IMR-90 (cell line): ENCODE measurements at places on chromosomes 5 and 9. TPM values are rescaled to one million over a fixed set of nuclear protein-coding genes. Genes with fewer than 3 reads are reported as not detected.
A peak's percentile ranks its signal among the peaks of the same experiment; 100 is the strongest.

- H3K4me1 ChIP-seq = no peaks in the 10 kb centered on the region
- no peak overlapping the region for H3K27ac ChIP-seq
- no peaks in the 10 kb centered on the region for H3K36me3 ChIP-seq
- no peak for DNase-seq
- no peaks in the 10 kb centered on the region for H3K27me3 ChIP-seq
Observed at GRCh38 chr9:106146066-106146840, 451.9 kb downstream of the TMEM38B start.

DNA sequence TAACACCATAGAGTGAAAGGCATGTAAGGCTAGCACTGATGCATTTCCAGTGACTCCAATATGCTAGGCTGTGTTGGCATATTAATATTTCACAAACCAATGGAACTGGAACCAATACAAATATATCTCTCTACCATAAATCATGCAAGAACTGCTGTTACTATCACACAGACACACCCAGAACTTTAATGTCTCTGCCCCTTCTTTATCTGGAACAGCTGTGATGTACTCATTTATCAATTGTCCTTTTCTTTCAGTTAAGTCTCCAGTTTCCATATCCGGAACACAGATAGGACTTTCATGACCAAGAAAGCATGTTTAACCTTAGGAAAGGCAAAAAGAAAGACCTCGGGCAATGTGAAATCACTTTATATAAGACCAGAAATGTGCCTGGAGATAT is 70.3 kb downstream of the SPTLC1 start:
- H3K27me3 ChIP-seq = no peaks in the 10 kb centered on the region
- DNase-seq = no peak
- H3K4me3 ChIP-seq = no peak overlapping the region
- peaks cover 10% of the 10 kb centered on the region for H3K4me1 ChIP-seq
- H3K27ac ChIP-seq = no peak overlapping the region

GRCh38 chr9:114324492-114324891 is 1.6 kb downstream of the ORM1 start:
- H3K4me1 ChIP-seq = peaks cover 5% of the 10 kb centered on the region
- DNase-seq = no peak
- no peak overlapping the region for H3K27ac ChIP-seq

GRCh38 chr9:116365056-116365471 is 211.5 kb downstream of the PAPPA start:
- peak; percentile 78 for DNase-seq
- H3K27ac ChIP-seq = peak overlapping the region; percentile 9; the same call in 1 of the 2 replicates
- no peaks in the 10 kb centered on the region for H3K27me3 ChIP-seq
- H3K4me1 ChIP-seq = peaks cover 10% of the 10 kb centered on the region
- no peak overlapping the region for H3K4me3 ChIP-seq
- peaks cover 78% of the 10 kb centered on the region for H3K36me3 ChIP-seq

DNA sequence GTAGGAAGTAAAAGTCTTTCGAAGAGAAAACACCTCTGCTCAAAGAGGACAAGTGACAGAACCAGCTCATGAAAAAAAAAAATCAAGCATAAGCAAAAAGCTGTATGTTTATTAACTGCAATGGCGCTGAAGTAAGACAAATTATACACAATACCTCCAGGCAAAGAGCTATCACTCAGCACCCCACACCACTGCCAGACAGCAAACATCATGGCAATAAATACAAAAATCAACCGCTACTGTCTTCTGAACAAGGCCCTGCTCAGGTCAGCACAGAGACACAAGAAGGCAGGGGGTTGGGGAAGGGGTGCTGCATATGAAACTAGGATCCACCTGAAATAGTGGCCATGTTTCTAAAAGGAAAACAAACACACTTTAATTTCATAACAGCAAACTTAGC is 50.4 kb downstream of the MAPKAP1 start:
- H3K27me3 ChIP-seq = no peaks in the 10 kb centered on the region
- H3K4me3 ChIP-seq = no peak overlapping the region
- H3K36me3 ChIP-seq = peaks cover 6% of the 10 kb centered on the region

GRCh38 chr9:135178498-135178897 is 91.0 kb downstream of the OLFM1 start:
- H3K4me3 ChIP-seq = no peak overlapping the region
- H3K4me1 ChIP-seq = no peaks in the 10 kb centered on the region
- H3K27me3 ChIP-seq = no peaks in the 10 kb centered on the region; the same call in 1 of the 2 replicates
- no peaks in the 10 kb centered on the region for H3K36me3 ChIP-seq
- H3K27ac ChIP-seq = no peak overlapping the region
- no peak for DNase-seq

DNA sequence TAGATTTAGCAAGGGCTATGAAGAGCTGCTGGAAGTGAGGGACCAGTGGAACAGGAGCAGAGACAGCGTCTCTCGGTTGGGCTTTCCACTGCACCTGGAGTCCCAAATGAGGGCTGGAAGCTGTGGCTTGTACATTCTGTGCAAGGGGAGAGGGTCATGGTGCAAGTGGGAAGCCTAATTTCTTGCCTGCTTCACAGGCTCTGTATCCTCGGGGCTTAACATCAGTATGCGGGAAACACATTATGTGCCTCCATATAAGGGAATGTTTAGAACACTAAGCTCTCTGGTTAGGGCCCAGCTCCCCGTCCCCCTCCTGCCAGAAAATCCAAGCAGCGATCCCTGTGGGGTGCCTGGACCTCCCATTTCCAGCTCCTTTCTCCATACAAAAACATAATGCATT is 89.0 kb upstream of the NIPAL4 start:
- H3K27ac ChIP-seq = peak overlapping the region; percentile 98
- no peaks in the 10 kb centered on the region for H3K27me3 ChIP-seq
- no peaks in the 10 kb centered on the region for H3K36me3 ChIP-seq
- peaks cover 11% of the 10 kb centered on the region for H3K4me1 ChIP-seq

GRCh38 chr5:57581772-57582171 is 99.2 kb upstream of the ACTBL2 start:
- peaks cover 2% of the 10 kb centered on the region for H3K4me1 ChIP-seq
- no peaks in the 10 kb centered on the region for H3K36me3 ChIP-seq
- no peak for DNase-seq
- H3K27ac ChIP-seq = no peak overlapping the region

DNA sequence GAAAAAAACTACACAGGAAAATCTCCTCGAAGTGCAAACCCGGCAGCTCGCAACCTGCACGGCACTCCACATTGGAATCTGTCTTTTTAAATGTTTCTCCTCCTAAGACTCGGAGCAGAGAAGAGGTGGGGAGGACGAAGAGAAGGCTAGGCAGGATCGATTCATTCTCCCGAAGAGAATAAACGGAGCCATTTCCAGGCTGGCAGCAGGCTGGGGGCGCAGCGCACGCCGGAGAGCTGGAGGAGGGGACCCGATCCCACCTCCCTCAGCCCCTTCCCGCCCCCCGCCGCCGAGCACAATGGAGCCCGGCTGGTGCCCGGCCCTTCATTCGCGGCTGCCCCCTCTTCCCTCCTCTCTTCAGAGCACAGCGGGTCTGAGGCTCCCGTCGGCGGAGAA is 628 bp downstream of the HOMER1 start:
- no peaks in the 10 kb centered on the region for H3K27me3 ChIP-seq
- peaks cover 5% of the 10 kb centered on the region; the same call in 1 of the 2 replicates for H3K4me1 ChIP-seq
- no peaks in the 10 kb centered on the region for H3K36me3 ChIP-seq
- peak overlapping the region; percentile 57 for H3K27ac ChIP-seq
- H3K4me3 ChIP-seq = peak overlapping the region; percentile 49

PTPRD gene
- 0.18 and 0.28 TPM in 2 replicates for total RNA-seq

SLC34A1 gene
- total RNA-seq = not detected in 2 replicates

TTC16 gene
- not detected in 2 replicates for total RNA-seq

IQGAP2 gene
- total RNA-seq = 0.28 and 0.36 TPM in 2 replicates

KIF24 gene
- total RNA-seq = 2.5 and 3.0 TPM in 2 replicates
